ENCODE measurements at places on chromosomes 12 and 14.

DNA sequence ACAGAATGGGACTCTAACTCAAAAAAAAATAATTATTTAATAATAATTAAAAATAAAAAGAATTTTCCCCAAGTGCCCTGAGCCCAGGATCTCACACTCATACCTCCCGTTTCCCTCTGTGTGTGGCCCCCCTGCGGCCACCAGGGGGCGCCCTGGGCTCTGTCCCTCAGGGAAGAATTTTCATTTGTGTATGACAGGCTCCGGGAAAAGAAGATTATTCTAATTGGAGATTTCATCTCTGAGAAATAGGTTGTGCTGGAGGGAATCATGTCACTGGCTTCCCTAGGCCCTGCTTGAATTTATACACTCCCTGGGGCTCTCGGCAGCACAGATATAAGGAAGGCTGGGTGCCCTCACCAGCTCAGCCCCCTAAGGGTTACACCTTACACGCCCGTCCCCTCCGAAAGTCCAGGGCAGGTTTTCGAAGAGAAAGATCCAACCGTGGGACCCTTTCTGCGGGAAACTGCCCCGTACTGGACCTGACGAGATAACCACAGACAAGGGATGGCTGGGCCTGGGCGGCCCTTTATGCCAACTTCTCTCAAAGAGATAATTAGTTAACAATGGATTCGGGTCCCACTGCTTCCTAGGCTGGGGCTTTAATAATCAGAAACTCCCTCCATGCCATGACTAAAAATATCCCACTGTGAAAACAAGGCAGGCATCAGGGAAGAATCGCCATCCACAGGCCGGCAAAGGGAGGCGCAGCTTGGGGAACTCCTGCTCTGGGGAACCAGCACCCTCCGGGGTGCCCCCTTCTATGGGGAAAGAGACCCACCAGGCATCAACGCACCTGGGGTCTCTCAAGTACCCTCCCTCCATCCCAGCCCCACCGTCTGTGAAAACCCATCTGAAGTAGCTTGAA lies 80.7 kb downstream of the KDM2B start:
- DNase-seq: peak; percentile 61

DNA sequence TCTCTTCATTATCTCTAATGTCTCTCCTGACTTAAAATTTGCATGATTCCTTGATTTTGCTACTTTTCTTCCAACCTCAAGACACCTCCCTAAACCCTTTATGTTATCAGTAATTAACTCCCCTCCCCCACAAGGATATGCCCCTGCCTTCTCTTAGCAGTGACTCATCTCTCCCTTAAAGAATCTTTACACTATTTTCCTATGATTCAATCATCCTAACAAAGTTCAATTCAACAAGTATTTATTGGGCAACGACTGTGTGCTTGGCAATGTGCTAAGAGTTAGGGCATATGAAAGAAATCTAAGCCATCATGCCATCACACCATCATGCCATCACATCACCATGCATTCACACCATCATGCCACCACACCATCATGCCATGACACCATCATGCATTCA lies 80.1 kb downstream of the ANO2 start:
- DNase-seq: no peak

DNA sequence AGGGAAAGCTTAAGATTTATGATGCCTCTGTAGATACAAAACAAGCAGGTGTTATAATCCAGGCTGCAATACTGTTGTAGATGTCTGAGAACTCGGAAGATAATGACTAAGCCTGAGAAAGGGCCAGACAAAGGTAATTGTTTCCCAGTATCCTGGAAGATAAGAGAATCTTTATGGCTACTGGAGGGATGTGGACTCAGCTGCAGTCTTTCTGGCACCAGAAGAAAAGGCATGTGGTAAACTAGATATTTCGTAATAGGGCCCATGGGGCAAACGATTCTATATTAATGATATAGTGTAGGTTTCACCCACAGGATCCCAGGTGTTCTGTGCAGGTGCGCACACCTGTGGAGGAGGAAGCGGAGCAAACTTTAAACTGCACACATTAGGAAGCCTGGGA lies 9.2 kb upstream of the APOLD1 start:
- DNase-seq: no peak

DNA sequence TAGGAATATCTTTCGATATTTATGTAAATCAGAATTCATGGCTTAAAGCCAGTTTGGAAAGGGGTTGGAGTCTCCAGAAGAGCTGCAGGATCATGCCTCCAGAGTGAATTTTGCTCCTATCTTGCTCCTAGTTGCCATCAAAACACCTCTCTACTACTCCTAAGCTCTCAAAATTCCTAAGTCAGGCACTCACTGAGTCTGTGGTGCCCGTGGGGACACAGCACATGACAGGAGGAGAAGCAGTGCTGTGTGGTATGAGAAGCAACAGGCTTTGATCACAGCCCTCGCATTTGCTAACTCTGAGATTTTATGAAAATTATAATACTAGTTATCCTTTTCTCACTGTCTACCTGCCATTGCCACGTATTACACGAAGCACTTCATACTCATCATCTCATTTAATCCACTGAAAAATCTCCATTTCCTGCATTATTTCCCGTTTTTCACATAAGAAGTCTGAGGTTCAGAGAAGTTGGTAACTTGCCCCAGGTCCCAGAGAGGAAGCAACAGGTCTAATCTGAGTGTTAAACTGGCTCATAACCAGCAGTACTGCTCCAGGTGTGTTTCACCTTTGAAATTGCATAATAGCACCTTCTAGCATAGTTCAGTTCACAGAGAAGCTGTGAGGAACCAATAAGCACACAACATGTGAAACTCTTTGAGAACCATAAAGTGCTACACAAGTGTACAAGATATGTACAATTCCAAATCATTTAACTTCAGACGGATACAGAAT lies 33.1 kb upstream of the SLC35F4 start:
- no peak for DNase-seq

DNA sequence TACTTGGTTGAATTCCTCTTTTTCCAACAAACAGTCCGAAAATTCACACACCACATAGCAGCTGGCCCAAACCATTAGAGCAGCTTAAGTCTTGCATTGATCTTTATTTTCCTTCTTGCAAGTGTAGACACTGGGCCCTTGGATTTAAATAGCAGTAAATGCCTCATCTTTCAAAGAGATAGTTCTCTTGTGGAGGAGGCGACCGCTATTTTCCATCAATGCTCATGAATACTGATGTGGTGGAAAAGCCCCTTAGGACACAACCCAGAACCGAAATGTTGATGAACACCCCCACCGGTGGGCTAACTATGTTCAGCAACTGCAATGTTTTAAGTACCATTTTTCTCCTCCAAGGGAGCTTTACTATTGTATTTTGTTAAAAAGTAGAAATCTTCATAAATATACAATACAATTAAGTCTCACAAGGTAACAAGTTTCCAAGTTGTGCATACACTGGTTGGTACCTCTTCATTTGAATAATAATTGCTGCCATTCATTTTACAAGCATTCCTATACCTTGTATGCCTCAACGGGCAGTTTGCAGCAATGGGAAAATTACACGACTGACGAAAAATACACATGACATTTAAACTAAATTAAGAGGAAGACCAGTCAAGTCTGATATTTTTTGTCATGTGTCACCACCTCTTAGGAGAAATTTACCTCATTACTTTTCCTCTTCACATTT lies 18.0 kb downstream of the NIN start:
- no peak for DNase-seq

- DNase-seq: no peak
These were observed 871 bp upstream of the SSTR1 start for GRCh38 chr14:38206689-38207376.

GRCh38 chr12:89657066-89657465 lies 51.6 kb downstream of the ATP2B1 start:
- no peak for DNase-seq

GRCh38 chr14:30580616-30581282 lies 21.8 kb downstream of the G2E3 start:
- DNase-seq: no peak

Data from LHCN-M2 (cell line).